ENCODE measurements at places on chromosomes 1 and 21.

DNA sequence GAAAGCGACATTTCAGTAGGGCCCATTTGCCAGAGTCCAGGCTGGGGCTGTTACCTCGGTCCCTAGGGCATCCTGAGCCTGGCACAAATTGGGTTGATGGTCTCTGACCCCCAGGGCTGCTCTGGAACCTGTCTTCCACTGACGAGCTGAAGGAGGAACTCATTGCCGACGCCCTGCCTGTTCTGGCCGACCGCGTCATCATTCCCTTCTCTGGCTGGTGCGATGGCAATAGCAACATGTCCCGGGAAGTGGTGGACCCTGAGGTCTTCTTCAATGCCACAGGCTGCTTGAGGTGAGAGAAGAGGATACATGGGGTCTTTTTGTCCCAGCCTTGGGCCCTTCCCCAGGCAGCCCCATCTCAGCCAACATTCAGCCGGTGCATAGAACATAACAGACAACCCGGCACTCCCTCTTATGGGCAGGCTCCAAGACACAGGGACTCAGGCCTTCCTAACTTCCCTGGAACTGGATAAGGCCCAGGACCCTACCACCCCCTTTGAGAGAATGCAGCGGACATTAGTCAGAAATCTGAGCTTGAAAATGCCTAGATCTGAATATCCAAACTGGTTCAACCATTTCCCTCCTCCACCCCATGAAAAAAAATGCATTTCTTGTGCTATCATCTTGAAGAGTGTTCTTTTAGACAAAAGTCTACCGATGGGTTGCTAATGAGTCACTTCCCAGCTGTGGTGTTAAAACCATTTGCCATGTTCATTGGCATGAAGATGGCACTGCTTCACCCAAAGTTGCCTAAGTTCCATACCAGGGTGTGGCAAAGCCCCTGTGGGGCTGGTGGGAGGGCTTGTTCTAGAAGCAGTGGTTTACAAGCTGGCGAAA lies 35.4 kb downstream of the PKP1 start:
- no peak for DNase-seq

- DNase-seq, result no peak
Observed at GRCh38 chr1:87077959-87078639, 163.7 kb downstream of the HS2ST1 start.

DNA sequence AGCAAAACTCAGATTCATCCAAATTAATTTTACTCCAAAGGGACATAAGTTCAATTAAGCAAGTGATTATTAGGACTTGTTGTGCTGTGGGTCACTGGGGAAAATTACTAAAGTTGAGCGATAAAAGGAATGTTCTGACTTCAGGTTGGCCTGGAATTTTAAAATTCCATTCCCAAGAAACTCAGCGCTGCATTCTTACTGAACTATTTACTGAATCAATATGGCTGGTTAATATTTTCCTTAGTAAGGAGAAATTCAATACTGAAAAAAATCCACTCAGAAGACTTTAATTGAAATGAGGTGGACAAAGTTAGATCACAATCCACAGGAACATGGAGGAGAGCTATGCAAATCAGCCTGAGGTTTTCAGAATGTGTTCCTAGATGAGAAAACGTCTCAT lies 578.9 kb upstream of the NR5A2 start:
- no peak for DNase-seq

DNA sequence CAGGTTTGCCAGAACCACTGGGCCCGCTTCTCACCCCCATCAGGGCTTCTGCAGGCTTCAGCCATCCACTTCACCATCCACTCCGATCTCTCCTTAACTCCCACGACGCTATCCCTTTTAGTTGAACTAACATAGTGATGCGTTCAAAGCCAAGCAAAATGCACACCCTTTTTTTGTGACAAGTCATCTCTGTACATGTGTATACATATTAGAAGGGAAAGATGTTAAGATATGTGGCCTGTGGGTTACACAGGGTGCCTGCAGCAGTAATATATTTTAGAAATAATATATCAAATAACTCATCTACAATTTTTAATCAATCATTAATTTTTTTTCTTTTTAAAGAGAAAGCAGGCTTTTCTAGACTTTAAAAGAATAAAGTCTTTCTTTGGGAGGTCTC lies 114.6 kb downstream of the NBPF12 start:
- no peak for DNase-seq

GRCh38 chr1:185288435-185288834 lies 28.6 kb downstream of the IVNS1ABP start:
- no peak for DNase-seq

DNA sequence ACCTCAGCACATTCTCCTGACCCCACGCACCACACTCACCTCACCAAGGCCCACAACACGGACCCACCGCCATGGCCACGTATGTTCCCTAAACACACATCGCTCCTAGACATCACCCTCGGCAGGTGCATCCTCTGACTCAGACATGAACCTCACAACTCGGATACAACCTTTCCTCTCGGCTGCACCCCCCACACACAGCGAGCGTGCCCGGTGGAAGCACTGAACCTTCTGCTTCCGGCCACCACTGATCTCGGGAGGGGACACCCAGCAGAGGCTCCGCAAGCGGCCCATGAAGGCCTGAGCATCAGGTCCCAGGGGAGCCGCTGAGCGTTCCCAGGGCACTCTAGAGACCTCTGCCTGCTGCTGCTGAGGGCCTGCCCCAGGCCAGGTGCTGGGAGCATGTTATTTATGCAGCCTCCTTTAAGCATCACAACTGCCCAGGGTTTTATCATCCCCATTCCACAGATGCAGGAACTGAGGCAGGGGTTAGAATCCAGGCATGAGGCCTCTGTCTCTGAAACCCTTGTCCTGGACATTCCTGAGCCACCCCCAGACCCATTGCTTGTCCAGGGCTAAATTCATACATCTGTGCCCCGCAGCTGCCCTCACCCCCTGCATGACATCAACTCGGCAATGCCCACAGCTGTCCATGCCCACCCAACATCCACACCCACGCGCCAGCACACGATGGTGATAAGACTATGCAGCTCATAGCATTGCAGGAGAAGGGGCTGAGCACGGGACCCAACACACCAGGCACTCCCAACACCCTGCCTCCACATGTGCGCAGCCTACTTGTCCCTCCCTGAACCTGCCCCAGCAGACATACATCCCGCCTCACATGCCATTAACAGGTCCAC lies 27.0 kb downstream of the SDC3 start:
- no peak for DNase-seq

DNA sequence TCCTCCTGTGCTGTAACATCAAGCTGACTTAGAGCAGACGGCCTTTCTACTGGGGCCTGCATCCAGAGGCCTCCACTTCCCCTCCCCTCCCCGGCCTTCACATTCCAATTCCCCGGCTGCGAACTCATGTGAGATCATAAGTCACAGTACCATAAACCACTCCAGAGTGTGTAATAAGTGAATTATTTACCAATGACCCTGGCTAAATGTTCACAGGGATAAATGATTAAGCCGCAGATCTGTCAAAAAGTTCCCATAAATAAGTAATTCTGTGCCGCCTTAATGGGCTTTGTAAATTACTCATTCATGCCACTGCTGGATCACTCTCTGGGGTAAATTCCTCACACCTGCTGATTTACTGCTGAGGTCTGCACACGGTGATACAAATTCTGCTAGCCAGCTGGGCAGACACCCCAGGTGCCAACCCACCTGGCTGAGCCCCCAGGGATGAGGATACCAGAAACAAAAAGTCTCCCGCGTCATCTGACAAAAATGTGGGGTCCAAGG lies 27.4 kb upstream of the KIRREL1 start:
- no peak for DNase-seq

DNA sequence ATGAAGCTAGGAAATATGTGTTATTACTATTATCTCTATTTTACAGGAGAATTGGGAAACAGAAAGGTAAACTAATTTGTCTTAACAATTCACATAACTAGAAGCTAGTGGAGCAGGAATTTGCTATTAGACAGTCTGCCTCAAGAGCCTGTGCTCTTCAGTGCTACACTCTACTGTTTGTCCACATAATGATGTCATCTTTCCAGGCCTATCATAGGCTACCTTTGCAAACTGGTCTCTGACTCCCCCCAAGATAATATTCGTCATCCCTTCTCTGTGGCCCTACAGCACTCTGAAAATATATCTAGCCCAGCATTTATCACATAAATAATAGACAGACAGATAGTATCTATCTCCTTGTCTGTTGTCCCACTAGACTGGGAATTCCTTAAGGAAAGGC lies 34.1 kb downstream of the TRIT1 start:
- DNase-seq, result no peak

GRCh38 chr1:214551436-214552173 lies at the start of gene PTPN14:
Gene PTPN14 (minus strand): TSS chr1:214551602. CDS start chr1:214464803, 86,799 bp downstream.
- DNase-seq, result no peak

Data from stimulated activated CD8-positive, alpha-beta memory T cell treated with anti-CD3 and anti-CD28 coated beads, Interleukin-7, amount 100 ng/mL, for 1 hour (primary cell).